NCI-H524 treated with DMSO at 0.1 percent for 48 hours (cell line): ENCODE measurements at places on chromosomes 11 and 22.

DNA sequence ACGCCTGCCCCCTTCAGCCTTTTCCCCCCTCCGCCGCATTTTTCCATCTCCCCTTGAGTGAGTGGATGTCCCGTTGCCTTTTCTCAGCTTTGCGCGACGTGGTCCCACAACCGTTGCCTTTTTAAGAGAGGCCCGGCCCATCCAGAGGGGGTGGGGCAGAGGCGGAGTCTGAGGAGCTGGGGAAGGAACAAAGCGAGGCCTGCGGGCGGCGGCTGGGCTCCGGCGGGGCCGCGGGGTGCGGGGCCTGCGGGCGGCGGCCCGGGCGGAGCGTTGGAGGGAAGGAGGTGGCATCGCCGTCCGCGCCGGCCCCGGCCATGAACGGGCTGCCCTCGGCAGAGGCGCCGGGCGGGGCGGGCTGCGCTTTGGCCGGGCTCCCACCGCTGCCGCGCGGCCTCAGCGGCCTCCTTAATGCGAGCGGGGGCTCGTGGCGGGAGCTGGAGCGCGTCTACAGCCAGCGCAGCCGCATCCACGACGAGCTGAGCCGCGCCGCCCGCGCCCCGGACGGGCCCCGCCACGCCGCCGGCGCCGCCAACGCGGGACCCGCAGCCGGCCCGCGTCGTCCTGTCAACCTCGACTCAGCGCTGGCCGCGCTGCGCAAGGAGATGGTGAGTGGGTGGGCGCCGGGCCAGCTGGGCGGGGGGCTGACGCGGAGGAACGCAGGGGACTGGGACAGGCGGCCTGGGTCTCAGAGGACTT is at the start of gene FAM89B:
TSS of gene FAM89B (plus strand) at position 183 of the 696 bp plus-strand sequence. CDS start at position 315, 132 bp downstream.
- no peak for DNase-seq

GRCh38 chr11:9834291-9834690 is 170.4 kb downstream of the SWAP70 start:
- no peak for DNase-seq

DNA sequence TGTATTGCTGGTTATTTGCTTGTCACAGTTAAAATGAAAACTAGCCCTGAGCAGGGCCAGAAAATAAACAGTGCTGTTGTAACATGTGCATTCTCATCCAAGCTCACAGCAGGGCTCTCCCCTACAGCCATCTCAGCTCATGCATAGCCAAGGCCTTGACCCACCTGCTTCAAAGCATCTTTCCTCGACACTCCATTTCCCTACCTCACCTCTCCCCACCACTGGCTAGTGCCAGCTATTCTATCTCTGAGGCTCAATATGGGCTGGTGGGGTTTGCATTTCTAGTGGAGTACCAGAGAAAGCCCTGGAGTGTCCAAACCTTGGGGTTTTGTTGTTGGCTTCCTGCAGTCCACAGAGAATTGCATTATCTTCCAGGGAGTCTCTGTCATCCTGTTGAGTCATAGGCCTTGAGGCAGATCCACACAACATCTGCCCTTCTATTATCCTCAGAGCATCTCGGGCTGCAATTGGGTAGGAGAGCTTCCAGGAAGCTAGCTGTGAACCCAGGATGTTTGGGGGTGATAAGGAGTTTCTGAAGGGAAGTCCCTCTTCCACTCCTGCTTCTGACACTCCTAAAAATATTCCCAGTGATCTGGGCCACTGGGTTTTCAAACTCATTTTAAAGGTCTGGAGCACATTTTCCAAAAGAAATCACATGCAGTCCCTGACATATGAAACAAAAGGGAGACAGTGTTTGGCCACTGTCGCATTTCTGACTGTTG is 36.1 kb upstream of the AMOTL1 start:
- no peak for DNase-seq

DNA sequence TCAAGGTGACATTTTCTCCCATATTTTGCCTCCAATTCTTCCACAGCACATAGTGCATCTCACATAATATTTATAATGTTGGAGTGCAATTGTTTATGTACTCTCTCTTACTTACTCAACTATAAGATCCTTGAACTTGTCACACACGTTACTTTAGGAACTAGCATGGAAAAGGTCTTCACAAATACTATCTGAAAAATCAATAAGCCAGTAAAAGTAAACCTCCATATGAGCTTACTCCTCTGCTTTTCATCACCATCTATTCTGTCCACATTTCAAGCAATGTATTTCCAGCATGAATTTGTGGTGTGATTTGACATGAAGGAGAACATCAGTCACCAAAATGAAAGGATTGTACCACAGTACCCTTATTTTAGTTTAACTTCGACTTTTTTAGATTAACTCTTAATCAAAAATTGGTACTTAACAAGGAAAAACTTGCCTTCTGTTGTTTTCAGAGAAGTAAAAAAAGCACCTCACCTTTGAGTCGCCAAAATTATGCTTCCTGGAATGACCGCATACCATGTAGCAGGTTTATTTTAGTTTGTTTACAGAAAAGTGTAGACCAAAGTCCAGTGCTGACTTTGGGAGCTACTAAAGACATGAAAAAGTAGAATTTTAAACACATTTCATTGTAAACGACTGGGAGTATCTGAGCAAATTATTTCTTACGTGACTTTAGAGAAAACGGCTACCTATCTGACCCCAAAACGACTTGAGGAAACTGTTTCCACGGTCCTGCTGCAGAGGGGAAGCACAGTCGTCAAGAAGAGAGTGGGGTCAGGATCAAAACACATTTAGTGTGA is at the start of gene SLC22A9:
TSS of gene SLC22A9 (plus strand) at position 621 of the 806 bp plus-strand sequence. CDS start 272 bp downstream, outside the sequence.
- no peak for DNase-seq

DNA sequence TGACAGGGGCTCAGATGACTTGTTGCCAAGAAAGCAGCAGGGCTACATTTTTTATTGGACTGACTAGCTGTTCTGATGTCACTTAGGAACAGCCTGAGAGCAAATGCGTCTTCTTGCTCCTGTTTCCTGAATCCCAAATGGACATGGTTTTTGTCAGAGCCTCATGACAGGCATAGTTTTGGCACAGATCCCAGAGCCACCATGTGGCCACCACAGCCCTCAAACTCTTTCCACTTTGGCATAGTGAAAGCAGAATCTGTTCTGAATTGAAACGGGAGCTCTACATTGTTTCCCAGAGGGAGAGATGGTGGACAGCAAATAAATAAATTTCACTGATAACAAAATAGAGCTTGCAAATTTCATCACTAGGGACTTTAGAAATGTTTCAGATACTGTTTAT is 222.2 kb downstream of the C11orf87 start:
- peak; percentile 71 for DNase-seq

DNA sequence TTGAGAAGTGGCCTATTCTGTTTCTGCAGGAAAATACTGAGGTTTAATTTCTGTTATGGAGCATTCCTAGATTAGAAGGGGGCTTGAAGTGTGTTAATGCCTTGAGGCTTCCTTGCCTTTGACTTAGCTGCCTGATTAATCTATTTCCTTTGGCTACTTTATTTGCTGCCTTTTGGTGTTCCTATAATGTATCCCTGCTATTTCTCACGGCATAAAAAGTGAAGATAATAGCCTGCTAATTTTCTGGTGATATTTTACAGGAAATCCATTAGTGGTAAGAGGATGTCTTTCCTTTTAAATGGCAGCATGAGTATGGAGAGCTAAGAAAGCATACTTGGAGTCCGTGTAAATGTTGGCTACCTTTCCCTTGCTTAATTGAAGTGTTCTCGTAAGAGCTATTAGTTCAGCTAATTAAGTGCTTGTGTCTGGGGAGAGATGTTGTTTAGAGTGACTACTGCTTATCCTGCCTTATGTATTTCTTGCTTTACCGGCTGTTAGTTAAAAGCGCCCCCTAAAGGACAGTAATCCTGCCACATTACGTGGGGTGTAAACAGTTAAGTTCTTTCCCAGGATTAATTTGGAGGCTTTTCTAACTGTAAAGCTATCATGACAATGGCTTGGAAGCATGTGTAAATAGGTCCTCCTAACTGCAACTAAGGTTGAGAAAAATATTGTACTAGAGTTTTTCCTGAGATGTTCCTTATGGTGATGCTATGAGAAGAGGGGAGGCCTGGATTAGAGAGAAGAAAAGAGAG is 45.6 kb downstream of the ZNF280B start:
- no peak for DNase-seq
